A549 (cell line): ENCODE measurements at places on chromosomes 11 and 22.

DNA sequence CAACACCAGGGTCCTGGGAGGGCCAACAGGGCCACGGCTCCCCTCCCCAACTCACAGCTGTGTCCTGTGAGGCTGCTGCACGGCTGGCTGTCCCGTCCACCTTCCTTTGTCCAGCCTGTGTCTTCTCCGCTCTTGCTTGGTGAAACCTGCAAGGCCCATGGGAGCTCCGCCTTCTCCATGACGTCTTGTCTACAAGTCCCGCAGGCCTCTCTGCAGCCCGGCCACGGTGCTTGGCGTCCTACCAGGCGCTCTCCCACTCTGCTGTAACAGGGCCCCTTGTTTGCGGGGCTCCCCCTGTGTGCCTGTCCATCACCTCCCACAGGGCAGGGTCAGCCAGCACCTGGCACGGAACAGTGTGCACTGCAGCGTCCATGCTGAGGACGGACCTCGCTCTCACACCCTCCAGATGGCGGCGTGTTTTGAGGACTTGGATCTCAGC lies 866.8 kb downstream of the TBC1D22A start:
- no peak for DNase-seq

- DNase-seq = no peak
These were observed 441.1 kb downstream of the TBC1D22A start for GRCh38 chr22:47203554-47203991.

DNA sequence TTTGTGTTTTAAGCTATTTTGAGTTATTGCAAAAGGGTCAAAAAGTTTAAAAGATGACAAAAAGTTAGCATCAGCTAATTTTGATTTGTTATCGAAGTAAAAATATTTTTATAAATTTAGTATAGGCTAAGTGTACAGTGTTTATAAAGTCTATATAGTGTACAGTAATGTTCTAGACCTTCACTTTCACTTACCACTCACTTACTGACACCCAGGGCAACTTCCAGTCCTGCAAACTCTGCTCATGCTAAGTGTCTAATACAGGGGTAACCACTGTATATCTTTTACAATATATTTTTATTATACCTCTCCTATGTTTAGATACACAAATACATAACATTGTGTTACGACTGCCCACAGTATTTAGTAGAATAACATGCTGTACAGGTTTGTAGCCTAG lies 59.7 kb downstream of the PDGFD start:
- DNase-seq = no peak

DNA sequence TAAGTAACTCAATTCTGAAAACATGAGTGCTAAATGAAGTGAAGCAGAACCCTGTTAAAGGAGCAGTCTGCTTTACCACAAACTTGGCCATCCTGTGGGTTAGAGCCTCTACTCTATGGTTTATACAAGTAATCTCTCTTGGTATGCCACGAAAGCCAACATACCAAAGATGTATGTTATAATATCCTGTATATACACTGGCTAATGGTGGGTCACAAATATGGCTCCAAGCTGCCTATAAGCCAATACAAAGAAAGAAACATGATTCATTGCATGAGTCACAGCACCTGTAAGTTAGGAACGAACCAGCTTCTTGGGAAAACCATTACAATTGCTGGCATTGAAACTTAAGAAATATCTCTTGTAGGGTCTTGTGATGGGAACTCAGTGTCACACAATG lies 16.1 kb downstream of the XRRA1 start:
- DNase-seq = no peak

DNA sequence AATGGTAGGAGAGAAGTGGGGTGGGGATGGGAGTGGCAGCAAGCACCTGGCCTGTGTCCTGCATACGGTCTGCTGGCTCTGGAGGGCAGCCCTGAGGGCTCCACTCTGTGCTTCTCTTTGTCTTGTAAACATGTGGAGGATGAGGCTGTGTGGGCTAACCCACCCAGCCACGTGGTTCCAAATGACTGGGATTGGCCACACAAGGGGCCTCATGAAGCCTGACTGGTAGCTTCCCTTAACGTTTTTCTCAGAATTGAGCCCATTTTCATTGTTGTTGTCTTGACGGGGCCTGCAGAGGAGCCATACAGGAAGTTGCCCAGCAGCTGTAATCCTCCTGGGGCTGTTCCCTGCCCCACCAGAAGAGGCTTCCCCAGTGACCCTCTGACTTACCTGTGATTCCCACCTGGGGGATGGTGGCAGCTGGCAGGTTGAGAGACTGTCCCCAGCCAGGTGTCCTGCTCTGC lies 18.0 kb downstream of the DERL3 start:
- DNase-seq = no peak

GRCh38 chr11:124402326-124402922 lies 3.6 kb upstream of the OR8B3 start:
- DNase-seq = peak; percentile 70
